Activated naive CD4-positive, alpha-beta T cell treated with anti-CD3 and anti-CD28 coated beads, Interleukin-2, amount 50 U/mL, for 72 hours (primary cell): ENCODE measurements at places on chromosomes 12 and 14. TPM values are rescaled to one million over a fixed set of nuclear protein-coding genes. Genes with fewer than 3 reads are reported as not detected.

DNA sequence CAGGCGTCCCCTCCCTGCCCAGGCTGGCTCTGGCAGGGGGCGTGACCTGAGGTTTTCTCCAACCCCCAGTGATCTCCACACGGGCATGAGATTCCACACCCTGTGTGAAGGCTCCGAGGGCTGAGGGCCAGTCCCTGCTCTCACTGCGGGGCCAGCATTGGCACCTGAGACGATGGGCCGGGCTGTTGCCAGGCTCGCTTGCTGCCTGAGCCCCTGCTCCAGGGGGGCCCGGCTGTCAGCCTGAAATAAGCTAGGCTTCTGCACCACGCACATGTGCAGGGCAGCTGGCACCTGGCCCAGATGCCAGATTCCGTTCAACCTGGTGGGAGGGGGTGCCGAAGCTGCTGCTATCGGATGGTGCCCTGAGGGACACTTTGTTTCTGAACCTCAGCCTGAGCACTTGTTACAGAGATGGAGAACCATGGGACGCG is 196.5 kb upstream of the PRMT8 start:
- no peak for DNase-seq

FSCB gene
- not detected for total RNA-seq

SMCO3 gene
- not detected for total RNA-seq

DNA sequence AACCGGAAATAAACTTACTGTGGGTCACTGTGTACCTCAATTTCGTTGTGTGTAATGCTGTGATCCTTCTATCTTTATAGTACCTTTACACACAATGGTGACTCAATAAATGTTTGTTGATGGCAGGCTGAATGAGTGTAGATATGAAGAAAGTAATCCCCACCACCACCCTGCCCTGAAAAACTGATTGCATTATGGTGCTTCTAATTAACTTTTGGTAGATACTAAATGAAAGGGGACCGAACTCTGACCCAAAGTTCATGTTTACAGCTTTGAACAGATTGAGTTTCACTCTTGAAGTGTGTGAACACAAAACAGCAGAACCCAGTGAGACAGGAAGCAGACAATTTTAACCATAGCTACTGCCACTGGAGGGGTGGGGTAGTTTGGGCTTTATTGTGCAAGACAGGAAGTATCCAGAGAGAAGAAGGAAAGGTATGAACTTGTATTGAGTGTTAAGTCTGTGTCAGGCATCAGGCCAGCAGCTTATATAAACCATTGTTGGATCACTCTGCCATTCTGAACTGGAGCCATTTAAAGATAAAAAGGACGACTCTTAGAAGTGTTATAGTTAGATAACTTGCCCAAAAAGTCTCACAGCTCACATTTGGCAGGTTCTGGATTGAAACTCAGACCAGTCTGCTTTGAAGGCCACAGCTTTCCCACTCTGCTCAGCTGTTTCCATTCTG is 197.0 kb upstream of the AMIGO2 start:
- no peak for DNase-seq

GRCh38 chr14:47300796-47301195 is 374.6 kb downstream of the MDGA2 start:
- no peak for DNase-seq

PTPRQ gene
- total RNA-seq: not detected

DNA sequence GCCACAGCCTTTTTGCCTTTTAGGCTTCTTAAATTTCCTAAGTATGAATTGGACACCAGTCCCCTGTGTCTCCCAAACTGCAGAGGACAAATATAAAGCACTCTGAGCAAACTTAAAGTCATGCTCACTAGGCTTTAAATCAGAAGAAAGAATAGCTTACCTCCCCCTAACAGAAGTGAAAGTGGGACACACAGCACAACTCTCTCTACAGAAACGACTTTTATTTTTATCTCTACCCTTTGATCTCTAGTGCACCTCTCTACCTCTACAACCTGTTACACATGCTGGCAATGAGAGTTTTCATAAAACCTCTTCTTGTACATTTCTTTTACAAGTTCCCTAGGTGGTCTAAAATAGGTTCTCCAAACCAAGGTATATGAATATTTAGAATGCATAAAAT is 19.7 kb downstream of the IAPP start:
- no peak for DNase-seq

LRRK2 gene
- total RNA-seq: not detected

GRCh38 chr12:128810182-128811127 is 13.3 kb downstream of the SLC15A4 start:
- DNase-seq: peak; percentile 51

DNA sequence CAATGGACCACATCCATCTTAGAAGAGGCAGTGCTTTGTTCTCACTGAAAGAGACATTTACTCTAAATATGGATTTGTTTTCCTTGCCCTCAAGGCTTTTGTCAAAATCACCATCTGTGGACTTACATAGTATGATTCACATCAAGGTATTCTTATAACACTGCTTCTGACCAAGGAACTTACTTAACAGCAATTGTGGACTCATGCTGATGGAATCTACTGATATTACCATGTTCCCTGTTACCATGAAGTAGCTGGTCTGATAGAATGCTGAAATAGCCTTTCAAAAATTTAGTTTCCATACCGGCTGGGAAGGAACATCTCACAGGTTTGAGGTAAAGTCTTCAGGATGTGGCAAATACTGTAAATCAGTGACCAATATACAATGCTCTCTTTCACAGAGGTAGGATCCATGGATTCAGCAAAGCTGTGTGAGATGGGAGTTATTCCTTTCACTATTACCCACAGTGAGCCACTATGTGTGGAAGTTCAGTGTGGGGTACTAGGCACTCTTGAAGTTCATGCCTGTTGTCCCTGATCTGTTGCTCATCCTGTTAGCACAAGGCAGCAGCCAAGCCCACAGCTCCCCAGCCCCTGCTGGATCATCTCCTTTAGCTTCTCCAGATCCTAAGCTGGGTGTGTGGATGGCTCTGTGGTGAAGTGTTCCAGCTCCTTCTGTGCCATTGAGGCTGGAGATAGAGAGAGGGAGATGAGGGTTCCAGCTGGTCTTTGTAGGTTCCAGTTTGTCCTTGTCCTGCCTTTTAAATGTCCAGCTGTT is 126.4 kb downstream of the ATP23 start:
- DNase-seq: no peak

GRCh38 chr12:20523658-20524057 is 155.3 kb downstream of the PDE3A start:
- no peak for DNase-seq

DNA sequence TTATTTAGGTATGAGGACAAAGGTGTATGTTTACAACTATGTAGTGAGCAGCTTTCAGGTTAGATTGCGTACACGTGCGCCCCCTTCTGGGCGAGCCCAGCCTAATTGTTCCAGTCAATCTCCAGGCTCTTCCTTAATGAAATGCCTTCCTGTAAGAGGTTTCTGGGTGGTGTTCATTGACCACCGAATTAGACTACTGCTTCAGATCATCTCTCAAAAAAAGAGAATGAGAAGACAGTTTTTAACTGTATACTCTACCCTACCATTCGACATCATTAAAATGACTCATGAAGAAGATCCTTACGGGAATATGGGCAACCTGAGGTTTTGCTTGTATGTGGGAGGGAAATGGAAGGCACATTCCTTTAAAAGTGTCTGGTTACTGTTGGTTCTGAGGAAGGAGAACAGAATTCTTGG is 2.1 kb downstream of the LUM start:
- peak; percentile 70 for DNase-seq

DNA sequence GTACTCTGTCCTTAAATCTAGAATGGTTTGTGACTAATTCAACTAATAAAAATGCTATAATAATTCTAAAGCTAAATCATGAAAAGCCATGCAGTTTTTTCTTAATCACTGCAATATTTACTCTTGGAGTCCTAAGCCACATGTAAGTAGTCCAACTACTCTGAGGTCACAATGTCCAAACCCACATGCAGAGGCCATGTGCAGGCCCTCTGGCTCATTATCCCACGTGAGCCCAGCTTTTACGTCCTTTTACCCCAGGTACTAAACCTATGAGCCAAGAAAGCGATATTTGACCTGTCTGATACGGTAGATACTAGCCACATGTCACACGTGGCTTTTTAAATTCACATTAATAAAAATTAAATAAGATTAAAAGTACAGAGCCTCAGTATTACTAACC is 12.5 kb downstream of the TAS2R13 start:
- no peak for DNase-seq

OR4E2 gene
- 0.12 TPM for total RNA-seq

TIMM9 gene
- 27.8 TPM for total RNA-seq

- no peak for DNase-seq
Measured at GRCh38 chr12:102570256-102570655, 89.9 kb upstream of the IGF1 start.

GRCh38 chr12:11764837-11765236 is 115.4 kb downstream of the ETV6 start:
- no peak for DNase-seq

- DNase-seq: no peak
Measured at GRCh38 chr12:100827901-100828520, 33.4 kb downstream of the ANO4 start.

DNA sequence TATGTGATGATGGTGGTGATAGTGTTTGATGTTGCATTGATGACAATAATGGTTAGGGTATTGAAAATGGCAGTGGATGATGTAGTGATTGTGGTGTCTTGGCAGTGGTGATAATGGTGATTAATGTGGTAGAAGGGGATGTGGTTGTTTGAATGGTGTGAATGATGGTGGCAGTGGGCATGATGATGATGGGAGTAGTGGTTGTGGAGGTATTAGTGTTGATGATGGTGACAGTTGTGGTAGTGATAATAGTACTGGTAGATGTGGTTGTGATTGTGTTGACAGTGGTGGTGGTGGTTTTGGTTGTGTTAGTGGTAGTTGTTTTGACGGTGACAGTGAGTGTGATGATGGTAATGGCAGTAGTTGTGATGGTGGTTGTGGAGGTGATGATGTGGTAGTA is 1049.0 kb downstream of the VRK1 start:
- no peak for DNase-seq

DNA sequence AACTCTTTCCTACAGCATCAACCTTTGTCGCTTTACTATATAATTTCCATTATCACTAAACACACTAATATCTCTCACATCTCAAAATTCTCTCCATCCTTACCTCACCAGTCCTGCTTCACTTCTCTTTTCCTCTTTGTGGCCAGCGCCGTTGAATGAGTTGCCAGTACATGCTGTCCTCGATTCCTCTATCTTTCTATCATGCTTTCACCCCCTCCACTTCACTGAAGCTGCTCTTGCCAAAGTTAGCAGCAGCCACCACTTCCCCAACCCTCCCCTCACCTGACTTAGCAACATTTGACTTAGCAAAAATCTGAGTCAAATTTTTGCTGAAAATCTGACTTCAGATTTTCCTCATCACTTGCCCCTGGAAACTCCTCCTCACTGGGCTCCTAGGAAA is 210.4 kb downstream of the ANO6 start:
- no peak for DNase-seq

GRCh38 chr14:52044791-52045522 is 23.9 kb downstream of the NID2 start:
- DNase-seq: no peak

PZP gene
- total RNA-seq: not detected

CCDC198 gene
- total RNA-seq: not detected

GRCh38 chr12:96201272-96202227 is 7.4 kb downstream of the ELK3 start:
- no peak for DNase-seq

DNA sequence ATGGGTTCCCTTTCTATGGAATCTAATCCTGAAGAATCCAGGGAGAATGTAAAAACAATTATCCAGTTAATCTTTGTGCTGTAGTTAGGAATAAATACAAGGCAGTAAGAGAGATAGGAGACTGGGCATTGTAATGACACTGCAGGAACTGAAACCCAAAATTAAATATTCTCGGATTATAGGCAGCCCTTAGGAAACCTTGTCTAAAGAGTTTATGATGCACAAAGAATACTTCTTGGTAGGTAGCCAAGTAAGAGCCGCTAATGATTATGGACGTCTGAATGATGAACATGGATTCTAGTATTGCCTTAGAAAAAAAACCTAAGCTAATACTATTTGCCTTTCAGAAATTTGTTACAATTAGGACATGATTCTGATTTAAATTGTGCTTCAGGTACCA is 165.4 kb upstream of the LRIG3 start:
- no peak for DNase-seq

DNA sequence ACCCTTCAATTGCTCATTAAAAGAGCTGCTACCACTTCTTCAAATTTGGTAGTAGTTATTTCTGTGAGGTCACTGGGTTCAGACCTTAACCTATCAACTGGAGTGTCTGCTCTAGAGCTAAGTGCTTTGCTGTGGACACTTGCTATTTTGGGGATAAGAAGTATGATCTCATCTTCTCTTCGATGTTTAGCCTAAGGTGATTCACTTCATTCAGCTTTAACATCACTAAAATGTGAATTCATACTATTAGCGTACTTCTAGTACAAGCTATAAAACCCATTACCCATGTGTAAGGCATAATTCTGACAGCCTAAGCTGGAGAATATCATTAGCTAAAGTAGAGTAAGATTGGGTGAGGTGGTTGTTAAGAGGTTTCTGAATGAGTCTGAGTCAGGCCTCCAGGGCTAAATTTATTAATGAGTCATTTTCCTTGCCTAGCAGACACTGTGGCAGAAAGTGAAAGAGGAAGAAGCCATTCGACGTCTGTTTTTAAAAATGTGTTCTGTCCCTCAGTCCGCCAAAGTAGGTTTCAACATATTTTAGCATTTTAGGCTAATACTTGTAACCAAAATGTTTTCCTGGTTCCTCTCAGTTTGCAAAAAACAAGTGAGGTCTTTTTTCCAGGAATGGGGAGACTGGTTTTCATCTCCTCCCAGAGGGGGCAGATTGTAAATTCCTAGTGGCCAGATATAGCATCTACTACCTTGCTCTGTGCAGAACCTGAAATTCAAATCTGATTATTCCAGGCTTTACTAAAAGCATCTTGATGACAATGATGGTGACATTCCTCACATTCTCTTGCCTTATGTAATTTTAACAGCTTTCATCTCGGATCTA is 103.6 kb downstream of the SSPN start:
- no peak for DNase-seq

COA8 gene
- 39.9 TPM for total RNA-seq

MYF5 gene
- not detected for total RNA-seq

DNA sequence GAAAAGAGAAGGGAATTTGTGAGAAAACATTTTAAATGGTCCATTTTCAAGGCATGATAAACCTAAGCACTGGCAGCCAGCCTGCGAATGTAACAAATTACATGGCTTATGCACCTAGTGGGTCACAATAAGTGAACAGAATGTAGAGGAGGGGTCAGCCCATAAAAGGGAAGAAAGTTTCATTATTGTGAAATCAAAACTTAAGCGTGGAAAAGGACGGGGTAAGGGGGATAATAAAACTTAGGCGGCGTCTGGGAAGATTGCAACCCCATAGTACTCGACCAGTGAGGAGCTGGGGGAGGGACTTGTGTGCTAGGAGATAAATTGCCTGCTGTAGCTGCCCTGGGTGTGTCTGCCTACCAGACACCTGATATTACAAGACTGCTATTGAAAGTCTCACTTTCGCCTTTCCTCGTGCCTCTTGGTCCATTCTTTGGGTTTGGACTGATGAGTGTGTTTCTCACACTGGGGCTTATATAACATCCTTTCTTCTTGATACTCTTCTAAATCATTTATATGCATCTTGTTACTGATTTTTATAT is 40.6 kb downstream of the ZDHHC17 start:
- DNase-seq: no peak

GRCh38 chr14:54435500-54435981 is 5.6 kb downstream of the CNIH1 start:
- peak; percentile 21 for DNase-seq

ZNF705A gene
- not detected for total RNA-seq

GPR84 gene
- total RNA-seq: 2.0 TPM

COX14 gene
- total RNA-seq: 48.5 TPM

MSI1 gene
- total RNA-seq: not detected
